ENCODE measurements at places on chromosomes 5 and 9. TPM values are rescaled to one million over a fixed set of nuclear protein-coding genes. Genes with fewer than 3 reads are reported as not detected.

Gene PCDHGA6
- 0.13 TPM for total RNA-seq

Gene ZNF618
- 0.06 TPM for total RNA-seq

Gene ANKRD31
- total RNA-seq = 0.09 TPM

Gene HMCN2
- total RNA-seq = not detected

Gene AIF1L
- total RNA-seq = 36.5 TPM

Gene RNF183
- total RNA-seq = 0.13 TPM

Gene LAMC3
- total RNA-seq = 0.07 TPM

Gene TLE1
- total RNA-seq = 30.7 TPM

Gene CNTLN
- 5.7 TPM for total RNA-seq

Gene SLC4A9
- total RNA-seq = not detected

Gene DDX4
- not detected for total RNA-seq

Gene PCDHGB2
- total RNA-seq = 0.77 TPM

Gene LRRTM2
- not detected for total RNA-seq

Gene ZFP37
- total RNA-seq = 5.6 TPM

Gene GLDC
- total RNA-seq = 115 TPM

Gene DNAJB5
- total RNA-seq = 0.69 TPM

Gene CD180
- total RNA-seq = not detected

Gene MLANA
- total RNA-seq = 0.11 TPM

Gene SPEF2
- total RNA-seq = 2.4 TPM

Gene PCDHA1
- not detected for total RNA-seq

Gene WDR31
- 0.56 TPM for total RNA-seq

Gene NR6A1
- 31.5 TPM for total RNA-seq

Gene SLC25A51
- 37.7 TPM for total RNA-seq

Gene PCDHA3
- total RNA-seq = not detected

Gene LCN9
- total RNA-seq = not detected

Gene SOX30
- not detected for total RNA-seq

Gene SLC6A19
- total RNA-seq = 0.02 TPM

Gene SPINK4
- 0.53 TPM for total RNA-seq

Gene ZSWIM6
- total RNA-seq = 0.83 TPM

Gene SLC28A3
- not detected for total RNA-seq

Gene COL15A1
- not detected for total RNA-seq

Gene C5orf58
- total RNA-seq = not detected

Gene MARCOL
- not detected for total RNA-seq
